ENCODE measurements at places on chromosomes 2 and 18. TPM values are rescaled to one million over a fixed set of nuclear protein-coding genes. Genes with fewer than 3 reads are reported as not detected.

DNA sequence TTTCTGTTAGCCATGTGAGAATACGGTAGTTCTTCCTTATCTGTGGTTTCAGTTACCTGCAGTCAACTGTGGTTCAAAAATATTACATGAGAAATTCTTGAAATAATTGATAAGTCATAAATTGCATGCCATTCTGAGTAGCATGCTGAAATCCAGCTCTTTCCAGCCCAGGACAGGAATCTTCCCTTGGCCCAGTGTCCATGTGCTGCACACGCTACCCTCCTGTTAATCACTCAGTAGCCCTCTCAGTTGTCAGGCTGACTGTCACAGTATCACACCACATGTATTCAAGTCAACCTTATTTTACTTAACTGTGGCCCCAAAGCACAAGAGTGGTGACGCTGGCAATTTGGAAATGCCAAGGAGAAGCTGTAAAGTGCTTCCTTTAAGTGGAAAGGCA lies 141.1 kb downstream of the TANC1 start:
- H3K4me3 ChIP-seq, result no peak overlapping the region
- no peaks in the 10 kb centered on the region for H3K36me3 ChIP-seq
- no peak for DNase-seq
- H3K4me1 ChIP-seq, result peaks cover 4% of the 10 kb centered on the region
- H3K27me3 ChIP-seq, result no peaks in the 10 kb centered on the region

DNA sequence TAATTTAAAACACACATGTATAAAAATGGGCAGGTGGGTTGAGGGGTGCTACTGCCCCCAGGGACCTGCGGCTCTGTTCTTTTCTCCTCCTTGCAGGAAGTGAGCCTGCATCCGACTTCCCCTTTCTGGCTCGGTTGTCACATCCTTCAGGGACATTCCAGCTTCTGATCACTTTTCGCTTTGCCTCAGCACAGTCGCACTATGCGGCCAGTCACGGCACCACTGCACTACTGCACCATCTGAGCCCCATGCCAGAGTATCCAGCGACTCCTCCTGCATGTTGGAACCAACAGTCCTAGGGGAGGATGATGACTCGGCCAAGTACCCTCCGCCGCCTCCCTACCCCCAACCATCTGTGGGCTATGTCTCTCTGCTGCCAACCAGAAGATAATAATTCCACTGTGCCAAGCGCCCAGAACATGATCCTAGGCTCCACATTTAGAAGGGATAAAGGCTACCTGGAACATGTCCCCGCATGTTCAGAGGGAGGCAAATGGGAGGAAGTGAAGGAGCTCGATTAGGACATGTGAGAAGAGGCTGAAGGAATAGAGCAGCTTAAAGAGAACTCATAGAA lies 17.6 kb downstream of the CDC42EP3 start:
- H3K36me3 ChIP-seq, result no peaks in the 10 kb centered on the region
- no peak overlapping the region for H3K27ac ChIP-seq
- H3K27me3 ChIP-seq, result no peaks in the 10 kb centered on the region
- H3K4me3 ChIP-seq, result no peak overlapping the region

DNA sequence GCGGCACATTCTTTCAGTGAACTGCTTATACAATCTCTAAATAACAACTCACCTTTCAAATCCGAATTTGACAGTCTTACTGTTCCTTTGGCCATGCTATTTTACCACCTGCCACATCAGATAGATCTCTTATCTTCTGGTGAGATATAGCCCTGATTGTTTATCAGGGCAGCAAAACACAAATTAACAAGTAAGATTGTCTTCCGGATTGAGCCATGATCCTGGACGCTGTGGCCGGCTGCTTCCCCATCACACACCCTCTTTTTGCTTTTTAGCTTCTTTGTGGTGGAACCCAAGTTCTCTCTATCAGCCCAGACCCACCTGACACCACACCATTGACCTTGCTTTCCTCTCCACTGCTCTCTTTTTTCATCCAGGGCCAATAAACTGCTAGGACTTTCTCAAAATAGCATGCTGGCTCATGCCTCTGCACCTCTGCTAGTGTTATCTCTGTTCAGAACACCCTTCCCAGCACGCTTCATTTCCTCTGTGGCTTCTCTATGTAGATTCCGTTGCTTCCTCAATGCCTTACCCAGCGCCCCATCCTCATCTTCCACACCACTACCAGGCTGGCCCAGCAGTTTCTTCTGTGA lies 111.8 kb upstream of the CNTNAP5 start:
- no peak overlapping the region for H3K4me3 ChIP-seq
- no peak for DNase-seq
- no peaks in the 10 kb centered on the region for H3K27me3 ChIP-seq
- no peaks in the 10 kb centered on the region for H3K36me3 ChIP-seq
- H3K4me1 ChIP-seq, result no peaks in the 10 kb centered on the region
- no peak overlapping the region for H3K27ac ChIP-seq

- no peak overlapping the region for H3K4me3 ChIP-seq
- H3K4me1 ChIP-seq, result no peaks in the 10 kb centered on the region
- no peaks in the 10 kb centered on the region for H3K36me3 ChIP-seq
- no peak overlapping the region for H3K27ac ChIP-seq
These were observed 126.3 kb downstream of the IRS1 start for GRCh38 chr2:226673314-226673723.

GRCh38 chr18:31633392-31634330 lies 42.0 kb downstream of the TTR start:
- no peak for DNase-seq
- H3K36me3 ChIP-seq, result no peaks in the 10 kb centered on the region
- H3K4me3 ChIP-seq, result no peak overlapping the region
- no peaks in the 10 kb centered on the region for H3K27me3 ChIP-seq

DNA sequence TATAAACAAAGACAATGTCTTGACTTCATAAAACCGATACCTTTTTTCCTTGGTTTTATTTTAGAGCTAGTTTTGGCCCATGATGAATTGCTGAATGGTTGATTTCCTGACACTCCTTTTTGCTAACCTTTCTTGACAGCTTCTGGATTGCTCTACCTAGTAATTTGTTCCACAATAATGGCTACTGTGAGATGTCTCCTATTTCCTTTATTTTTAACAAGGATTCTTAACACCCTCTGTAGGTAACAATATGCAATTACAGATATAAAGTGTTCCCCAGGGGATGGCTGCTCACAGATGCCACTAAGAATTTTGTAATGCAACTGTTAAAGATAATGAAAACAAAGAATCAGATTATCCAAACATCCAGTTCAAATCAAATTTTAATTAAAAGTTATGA lies 100.8 kb upstream of the ATP5MC3 start:
- H3K4me3 ChIP-seq, result no peak overlapping the region
- H3K27me3 ChIP-seq, result peaks cover 14% of the 10 kb centered on the region
- H3K27ac ChIP-seq, result no peak overlapping the region

DNA sequence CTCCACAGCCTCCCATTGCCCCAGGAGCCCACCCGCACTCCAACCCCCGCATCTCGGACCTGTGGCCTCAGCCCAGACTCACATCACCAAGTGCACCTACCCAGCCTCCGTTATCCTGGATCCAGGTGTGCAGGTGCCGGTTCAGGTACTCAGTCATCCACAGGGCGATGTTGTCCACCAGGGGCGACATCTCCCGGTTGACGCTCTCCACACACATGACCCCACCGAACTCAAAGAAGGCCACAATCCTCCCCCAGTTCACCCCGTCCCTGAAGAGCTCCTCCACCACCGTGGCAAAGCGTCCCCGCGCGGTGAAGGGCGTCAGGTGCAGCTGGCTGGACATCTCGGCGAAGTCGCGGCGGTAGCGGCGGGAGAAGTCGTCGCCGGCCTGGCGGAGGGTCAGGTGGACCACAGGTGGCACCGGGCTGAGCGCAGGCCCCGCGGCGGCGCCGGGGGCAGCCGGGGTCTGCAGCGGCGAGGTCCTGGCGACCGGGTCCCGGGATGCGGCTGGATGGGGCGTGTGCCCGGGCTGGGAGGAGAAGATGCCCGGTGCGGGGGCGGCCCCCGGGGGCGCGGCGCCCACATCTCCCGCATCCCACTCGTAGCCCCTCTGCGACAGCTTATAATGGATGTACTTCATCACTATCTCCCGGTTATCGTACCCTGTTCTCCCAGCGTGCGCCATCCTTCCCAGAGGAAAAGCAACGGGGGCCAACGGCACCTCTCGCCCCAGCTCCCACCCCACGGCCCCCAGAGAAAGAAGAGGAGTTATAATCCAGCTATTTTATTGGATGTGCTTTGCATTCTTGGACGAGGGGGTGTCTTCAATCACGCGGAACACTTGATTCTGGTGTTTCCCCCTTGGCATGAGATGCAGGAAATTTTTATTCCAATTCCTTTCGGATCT lies 1.3 kb downstream of the BCL2 start:
- H3K4me3 ChIP-seq, result no peak overlapping the region
- DNase-seq, result peak; percentile 24
- peaks cover 28% of the 10 kb centered on the region for H3K27me3 ChIP-seq

TRPM8 gene
- total RNA-seq, result 3.9 TPM

AQP12B gene
- total RNA-seq, result not detected

TNFRSF11A gene
- total RNA-seq, result 14.1 TPM

PHOSPHO2 gene
- total RNA-seq, result 6.2 TPM

STARD6 gene
- total RNA-seq, result not detected

NGEF gene
- 17.8 TPM for total RNA-seq

Measured in Panc1 (cell line).